Activated CD4-positive, alpha-beta T cell treated with anti-CD3 and anti-CD28 coated beads for 4 hours (primary cell): ENCODE measurements at places on chromosomes 5 and 9.

DNA sequence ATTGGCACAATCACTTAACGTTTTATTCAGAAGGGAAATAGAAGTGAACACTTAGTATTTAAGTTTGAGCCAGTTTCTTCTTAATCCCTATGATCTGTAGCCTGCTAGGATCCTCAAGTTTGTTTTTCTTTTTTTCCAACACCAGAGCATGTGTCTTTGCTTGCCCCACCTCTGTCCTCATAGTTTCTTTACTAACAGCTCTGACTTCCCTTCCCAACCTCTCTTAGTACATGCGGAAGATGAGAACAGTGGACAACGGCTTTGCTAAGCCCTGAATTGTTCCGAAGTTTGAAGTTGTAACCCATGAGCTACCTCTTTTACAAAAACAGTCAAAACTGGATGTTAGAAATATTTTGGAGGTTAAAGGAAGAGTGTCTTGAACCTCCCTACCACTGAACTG lies 61.7 kb upstream of the TAF11L2 start:
- no peak for DNase-seq

GRCh38 chr5:154214371-154215106 lies 24.0 kb downstream of the GALNT10 start:
- DNase-seq, result no peak

DNA sequence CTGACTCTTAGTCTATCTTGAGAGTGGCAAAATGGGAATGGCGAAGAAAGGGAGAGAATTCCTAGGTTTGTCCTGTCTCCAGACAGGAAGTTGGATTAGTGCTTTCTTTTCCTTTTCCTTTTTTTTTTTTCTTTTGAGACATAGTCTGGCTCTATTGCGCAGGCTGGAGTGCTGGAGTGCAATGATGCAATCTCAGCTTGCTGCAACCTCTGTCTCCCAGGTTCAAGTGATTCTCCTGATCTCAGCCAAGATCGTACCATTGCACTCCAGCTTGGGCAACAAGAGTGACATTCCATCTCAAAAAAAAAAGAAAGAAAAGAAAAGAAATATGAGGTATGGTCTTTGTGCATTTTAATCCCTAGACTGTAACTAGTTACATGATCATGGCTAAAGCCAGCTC lies 12.6 kb upstream of the KIF27 start:
- no peak for DNase-seq

- no peak for DNase-seq
Observed at GRCh38 chr9:83996126-83996525, 15.5 kb downstream of the RMI1 start.

GRCh38 chr9:84866396-84867175 lies 197.1 kb downstream of the NTRK2 start:
- DNase-seq, result no peak

DNA sequence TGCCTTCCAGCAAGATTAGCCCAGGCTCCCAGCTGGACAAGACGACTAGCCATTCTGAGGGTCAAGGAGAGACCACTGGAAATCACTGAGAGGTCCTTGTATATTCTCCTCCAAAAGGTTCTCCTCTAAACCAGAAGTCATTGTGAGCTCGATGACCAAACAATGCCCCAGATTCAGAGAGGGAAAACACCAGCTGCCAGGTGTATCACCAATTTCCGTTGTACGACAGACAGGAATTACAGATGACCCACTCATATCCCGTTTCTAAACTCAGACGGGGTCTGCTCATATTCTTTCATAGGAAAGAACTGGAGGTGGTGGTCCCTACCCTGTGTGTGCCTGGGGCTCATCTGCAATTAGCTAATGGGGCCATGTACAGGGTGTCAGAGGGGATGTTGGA lies 14.2 kb downstream of the FAXDC2 start:
- no peak for DNase-seq

GRCh38 chr5:100708645-100709171 lies 173.5 kb downstream of the FAM174A start:
- no peak for DNase-seq

- no peak for DNase-seq
Observed at GRCh38 chr5:172554562-172554961, 86.5 kb upstream of the NEURL1B start.

GRCh38 chr5:74075501-74076484 lies 449.8 kb downstream of the ARHGEF28 start:
- no peak for DNase-seq

- DNase-seq, result no peak
Observed at GRCh38 chr9:134978272-134978671, 60.6 kb upstream of the FCN1 start.

DNA sequence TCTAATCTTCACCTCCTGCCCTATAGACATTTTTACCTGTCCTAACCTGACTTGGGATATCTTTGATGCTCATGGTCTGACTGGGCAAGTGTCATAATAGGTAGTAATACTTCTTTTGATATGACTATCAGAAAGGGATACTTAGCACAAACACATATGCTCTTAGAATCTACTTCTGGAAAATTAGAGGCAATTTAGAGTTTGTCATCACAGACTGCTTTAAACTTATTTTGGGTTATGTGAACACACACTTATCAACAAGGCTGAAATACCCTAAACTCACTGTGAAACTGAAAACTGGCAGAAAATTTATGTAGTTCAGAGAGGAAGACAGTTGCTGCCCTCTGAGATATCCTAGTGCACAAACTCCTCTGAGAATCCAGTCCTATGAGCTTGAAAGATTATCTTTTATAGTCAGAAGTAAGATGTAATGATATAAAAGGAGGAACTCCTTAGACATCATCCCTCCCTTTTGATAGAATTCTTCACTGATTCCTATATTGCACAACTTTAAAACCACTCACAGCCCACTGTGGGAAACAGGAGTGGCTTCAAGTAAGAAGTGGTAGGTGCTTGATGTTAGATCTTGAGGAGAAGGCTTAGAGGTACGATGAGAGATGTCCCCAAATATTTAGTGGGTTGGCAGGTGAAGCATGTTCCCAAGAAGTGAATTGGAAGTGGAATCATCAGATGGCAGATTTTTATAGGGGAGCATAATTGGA lies 273.3 kb downstream of the MAN2A1 start:
- DNase-seq, result no peak

GRCh38 chr5:118687661-118688621 lies 300.4 kb downstream of the DTWD2 start:
- no peak for DNase-seq

- no peak for DNase-seq
Observed at GRCh38 chr5:106086352-106086751, 1584.4 kb downstream of the EFNA5 start.

- no peak for DNase-seq
Observed at GRCh38 chr5:112870966-112871365, 9.9 kb downstream of the SRP19 start.

DNA sequence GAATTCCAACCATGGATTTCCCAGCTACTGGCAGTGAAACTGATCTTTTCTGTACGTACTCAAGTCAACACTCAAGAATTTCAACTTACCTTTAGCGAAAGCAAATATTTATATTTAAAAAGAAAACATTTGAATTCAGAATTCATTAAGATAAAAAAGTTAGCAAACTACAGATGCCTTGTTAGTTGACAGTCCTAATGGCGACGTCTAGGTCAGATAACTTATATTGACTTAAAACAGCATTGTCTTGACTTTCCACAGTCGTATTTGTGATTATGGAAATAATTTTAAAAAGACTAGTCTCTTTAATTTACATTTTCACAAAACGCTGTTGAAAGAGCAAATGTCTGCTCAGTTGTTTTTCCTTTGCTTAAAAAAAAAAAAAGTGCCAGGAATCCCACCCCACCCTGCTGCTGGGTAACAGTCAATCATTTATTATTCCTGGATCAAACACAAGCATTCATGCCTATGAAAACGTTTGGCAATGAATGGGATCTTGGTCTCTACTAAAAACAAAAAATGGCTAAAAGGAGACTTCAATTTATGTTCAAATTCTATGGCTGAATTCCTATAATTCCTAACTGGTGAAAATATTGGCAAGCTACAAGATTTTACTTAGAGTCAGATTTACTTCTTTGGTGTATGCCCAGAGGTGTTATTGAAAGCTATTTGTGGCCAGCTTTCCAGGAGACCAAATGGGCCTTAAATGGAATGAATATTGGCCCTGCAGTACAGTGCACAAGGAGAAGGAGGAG lies 22.0 kb downstream of the OR2S2 start:
- no peak for DNase-seq

DNA sequence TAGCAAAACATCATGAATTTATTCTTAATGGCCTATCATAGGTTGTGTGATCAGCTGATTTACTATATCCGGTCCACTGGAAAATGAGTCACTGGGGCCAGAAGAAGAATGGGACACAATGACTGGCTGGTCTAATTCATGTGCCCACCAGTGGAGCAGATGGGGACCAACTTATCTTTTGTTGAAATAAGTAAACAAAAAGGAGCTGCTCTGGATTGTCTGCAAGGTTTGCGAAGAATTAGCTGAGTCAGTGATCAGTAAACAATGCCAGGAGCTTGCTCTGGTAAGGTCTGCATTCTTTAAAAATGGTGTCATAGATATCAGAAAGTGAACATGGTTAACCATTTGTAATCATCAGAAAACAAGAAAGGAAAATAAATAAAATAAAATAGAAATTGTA lies 128.0 kb downstream of the RASEF start:
- DNase-seq, result no peak

DNA sequence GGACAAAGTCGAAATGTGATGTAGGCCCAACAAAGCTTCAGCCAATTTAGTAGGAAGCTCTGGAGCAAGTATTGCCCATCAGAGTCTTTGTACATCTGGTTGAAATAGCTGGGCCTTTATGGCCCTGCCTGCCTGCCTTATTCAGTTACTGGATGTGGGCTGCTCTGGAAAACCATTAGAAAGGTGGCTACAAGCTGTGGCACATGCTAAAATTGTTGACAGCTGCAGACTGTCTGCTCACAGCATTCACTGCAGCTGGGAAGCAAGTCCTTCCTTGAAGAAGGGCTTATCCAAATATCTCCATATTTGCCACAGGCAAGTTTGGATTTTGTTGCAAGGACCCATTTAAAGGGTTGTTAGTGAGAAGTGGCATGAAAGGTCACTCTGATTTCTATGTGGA lies 24.4 kb downstream of the SMIM15 start:
- DNase-seq, result no peak

- no peak for DNase-seq
Observed at GRCh38 chr9:123807251-123807650, 122.7 kb downstream of the DENND1A start.

- DNase-seq, result no peak
Observed at GRCh38 chr9:111412280-111412679, 71.9 kb downstream of the ECPAS start.

GRCh38 chr5:111933086-111933485 lies 176.1 kb upstream of the NREP start:
- no peak for DNase-seq
